ENCODE measurements at places on chromosomes 16 and 17.
A peak's percentile ranks its signal among the peaks of the same experiment; 100 is the strongest.

- DNase-seq: peak; percentile 10
Observed at GRCh38 chr16:50740736-50741135, 1.1 kb upstream of the CYLD start.

DNA sequence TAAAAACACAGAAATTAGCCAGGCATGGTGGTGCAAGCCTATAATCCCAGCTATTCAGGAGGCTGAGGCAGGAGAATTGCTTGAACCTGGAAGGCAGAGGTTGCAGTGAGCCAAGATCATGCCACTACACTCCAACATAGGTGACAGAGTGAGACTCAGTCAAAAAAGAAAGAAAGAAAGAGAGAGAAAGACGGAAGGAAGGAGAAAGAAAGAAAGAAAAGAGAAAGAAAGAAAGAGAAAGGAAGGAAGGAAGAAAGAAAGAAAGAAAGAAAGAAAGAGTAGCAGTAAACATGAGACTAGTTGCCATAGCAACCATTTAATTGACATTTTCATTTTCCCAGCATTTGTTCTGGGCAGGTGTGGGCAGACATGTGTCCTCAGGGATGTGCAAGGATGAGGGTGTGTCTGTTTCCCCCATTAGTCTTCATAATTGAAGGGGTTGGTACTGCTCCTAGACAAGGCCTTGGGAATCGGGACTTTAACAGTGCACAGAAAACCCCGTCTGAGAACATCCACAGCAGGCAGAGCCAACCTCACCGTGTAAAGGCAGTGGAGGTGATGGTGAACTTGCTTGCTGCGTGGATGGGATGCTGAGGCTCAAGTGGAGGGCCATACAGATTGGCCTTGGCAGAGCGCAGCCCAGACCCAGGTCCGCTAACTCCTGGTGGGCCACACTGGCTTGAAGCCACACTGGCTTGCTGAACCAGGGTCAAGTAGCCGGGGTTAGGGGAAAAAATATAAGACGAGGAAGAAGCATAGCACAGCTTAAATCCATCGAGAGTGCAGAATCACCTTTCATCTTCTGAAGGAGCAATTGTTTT, 35.2 kb upstream of the KIFC3 start:
- no peak for DNase-seq

- DNase-seq: no peak
Observed at GRCh38 chr17:13209081-13209480, 191.3 kb upstream of the ELAC2 start.

DNA sequence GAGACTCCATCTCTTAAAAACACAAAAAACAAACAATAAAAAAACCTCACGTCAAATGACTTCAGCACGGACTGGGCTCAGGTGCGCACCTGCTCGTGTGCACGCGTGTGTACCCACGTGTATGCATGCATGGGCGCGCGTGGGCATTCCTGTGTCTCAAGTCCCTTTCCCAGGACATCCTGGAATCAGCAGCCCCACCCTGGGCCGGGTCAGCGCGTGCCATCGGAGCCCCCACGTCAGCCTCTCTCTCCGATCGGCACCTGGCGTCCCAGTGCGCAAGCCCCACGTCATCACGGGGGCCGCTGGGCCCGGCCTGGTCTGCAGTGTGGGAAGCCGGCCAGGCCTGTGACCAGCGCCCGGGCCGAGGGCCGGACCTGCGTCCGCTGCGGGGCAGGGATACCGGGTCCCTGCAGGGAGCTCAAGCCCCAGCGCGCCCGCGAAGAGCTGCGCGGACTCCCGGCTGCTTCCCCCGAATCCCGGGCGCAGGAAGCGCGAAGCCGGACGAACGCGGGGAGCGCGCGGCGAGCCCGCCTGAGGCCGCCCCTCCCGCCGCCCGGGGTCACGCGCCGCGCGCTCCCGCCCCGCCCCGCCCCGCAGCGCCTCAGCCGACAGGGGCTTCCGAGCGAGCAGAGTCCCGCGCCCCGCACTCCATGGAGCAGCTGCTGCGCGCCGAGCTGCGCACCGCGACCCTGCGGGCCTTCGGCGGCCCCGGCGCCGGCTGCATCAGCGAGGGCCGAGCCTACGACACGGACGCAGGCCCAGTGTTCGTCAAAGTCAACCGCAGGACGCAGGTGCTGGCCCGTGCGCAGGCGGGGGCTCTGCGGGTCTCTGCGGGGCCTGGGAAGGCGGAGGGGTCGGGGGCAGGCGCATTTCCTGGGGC, at the start of gene FN3K:
FN3K (plus strand) TSS at position 629 of the 880 bp plus-strand sequence; CDS start at position 651, 22 bp downstream.
- no peak for DNase-seq

DNA sequence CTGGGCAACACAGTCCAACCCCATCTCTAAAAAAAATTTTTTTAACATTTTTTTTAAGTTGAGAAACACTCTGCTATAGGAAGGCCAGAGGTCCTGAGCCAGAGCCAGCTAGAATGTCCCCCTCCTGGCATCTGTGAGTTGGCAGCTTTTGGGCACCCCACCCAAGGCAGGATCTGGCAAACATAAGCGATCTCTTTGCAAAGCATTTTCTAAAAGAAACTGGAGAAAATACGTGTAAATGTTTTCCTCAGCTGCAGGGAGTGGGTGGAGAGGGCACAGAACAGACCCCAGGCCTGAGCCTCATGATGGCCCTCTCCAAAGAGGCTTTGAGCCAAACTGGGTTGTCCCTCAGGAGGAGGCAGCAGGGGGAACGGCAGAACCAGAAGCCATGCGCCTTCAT, 11.7 kb downstream of the CAVIN1 start:
- no peak for DNase-seq

DNA sequence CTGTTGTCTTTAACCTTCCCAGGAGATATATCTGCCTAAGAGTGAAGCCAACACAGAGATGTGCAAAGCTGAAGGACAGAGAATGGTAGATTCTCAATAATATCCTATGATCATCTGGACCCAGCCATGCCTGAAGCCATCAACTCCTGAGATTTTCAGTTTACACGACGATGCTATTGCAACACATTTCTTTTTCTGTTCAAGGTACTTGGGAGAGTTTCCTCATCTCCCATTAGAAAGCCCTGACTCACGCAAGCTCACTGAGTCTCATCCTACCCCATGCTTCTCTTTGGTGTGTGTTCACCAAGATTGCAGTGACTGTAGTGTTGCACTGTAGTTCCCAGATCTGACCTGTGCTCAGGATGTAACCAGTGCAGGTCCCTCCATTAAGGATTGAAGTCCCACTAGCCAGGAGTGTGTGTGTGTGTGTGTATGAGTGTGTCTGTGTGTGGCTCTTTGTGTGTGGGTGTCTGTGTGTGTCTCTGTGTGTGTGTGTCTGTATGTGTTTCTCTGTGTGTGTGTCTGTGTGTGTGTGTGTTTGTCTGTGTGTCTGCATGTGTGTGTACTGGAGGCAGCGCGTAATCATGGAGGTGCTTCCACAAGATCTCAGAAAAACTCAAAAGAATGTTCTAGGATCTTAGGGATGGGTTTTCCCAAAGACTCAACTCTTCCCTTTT, 15.5 kb downstream of the CES1 start:
- DNase-seq: no peak

All from foreskin keratinocyte (primary cell).